ENCODE measurements at places on chromosomes 16 and 17.

DNA sequence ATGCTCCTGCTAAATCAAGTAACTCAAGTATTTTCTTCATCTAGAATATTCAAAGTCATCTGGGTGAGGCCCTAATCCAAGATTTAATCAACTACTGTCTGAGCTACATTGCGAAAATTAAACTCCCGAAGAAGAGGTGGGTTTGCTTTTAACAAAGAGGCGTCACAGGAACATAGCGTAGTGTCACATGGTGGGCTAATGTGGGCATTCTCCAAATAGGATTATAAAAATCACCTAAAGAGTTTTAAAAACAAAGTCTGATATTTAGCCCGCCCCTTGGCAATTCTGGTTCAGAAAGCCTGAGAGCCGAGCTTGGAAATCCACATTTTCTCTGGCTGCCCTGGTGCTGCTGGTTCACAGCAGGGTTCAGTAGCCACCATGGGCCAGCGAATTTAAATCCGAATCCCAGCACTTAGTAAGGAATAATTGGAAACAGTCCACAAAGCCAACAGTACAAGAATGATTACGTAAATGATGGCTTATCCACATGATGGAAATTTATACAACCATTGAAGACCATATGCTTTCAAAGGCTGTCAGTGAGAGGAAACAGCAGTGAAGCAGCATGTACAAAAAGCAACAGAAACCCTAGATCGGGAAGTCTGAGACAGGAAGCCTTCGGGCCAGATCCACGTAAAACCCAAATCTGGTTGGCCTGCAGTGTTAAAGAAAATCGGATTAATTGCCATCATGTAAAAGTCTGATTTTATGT is 8.8 kb downstream of the PMM2 start:
- DNase-seq, result no peak

DNA sequence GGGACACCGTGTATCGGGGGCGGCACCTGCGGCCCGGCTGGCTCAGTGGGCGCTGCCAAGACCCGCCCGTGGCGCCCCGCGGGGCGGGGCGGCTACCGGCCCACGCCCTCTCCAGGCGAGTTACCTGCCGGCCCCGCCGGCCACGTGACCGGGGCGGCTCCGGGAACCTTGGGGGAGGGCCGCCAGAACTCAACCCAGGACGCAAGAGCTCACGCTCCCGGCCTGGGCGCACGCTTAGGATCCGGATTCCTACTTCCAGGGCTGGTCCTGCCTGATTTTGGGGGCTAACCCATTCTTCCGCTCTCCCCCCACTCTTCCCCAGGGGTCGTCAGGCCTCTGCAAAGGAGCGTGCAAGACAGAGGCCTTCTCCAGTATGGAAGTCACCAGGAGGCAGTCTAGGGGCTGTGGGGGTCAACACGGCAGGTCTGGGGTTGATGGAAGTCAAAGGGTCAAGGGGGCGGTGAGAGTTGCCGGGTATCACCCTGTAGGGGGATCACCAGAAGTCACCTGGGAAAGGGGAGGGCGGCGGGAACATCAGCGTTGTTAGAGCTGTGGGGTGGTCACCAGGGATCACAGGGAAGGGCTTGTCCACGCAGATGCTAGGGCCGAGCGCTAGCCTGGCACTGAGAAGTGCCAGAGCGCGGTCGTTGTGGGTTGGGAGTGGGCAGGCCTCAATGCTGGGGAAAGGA is 354 bp upstream of the ESRP2 start:
- peak; percentile 46 for DNase-seq

- DNase-seq, result no peak
These were observed 26.3 kb upstream of the MGAT5B start for GRCh38 chr17:76841776-76842405.

GRCh38 chr16:27805828-27806351 is 255.9 kb downstream of the KATNIP start:
- DNase-seq, result no peak

DNA sequence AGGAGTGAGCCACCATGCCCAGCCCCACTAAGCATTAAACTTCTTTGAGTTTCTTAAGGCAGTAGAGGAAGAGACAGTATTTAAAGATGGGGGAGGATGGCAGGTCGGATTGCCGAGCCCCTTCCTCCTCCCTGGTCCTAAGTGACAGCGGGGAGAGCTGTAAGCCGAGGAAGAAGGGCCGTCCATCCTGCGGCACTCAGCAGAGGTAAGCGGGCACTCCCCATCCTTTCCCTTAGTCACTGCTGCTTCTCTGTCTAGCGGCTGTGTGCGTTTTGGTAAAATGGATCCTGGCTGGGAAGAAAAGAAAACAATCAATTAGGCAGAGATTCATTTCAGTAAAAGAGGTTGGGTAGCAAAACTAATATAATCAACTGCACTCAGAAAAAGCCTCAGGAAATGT is 13.9 kb downstream of the DNAAF1 start:
- DNase-seq, result no peak

DNA sequence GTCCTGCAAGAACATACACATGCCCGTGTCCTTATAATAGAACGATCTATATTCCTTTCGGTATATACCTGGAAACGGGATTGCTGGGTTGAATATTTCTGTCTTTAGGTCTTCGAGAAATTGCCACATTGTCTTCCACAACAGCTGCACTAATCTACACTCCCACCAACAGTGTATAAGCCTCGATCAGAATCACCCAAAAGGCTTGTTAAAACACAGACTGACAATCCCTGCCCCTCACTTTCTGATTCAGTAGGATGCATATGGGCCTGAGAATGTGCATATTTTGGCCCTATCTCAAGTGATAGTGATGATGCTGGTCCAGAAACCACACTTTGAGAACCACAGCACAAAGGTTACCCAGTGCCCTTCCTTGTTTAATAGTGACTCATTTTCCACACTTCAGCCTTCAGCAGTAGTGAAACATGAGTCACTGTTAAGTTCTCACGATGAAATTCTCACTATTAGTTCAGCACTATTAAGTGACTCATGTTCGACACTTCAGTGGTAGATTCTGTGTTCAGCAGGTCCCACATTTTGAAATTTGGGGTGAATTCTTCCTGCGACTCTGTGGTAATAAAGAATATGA is 215.6 kb downstream of the GRIN2A start:
- DNase-seq, result no peak

Data from stimulated activated CD4-positive, alpha-beta T cell treated with anti-CD3 and anti-CD28 coated beads, Interleukin-4, amount 100 ng/mL, for 1 hour (primary cell).